Fibroblast of villous mesenchyme (primary cell): ENCODE measurements at places on chromosomes 13 and 19. TPM values are rescaled to one million over a fixed set of nuclear protein-coding genes. Genes with fewer than 3 reads are reported as not detected.

LATS2 gene
- 20.9 and 32.0 TPM in 2 replicates for total RNA-seq

C1QTNF9 gene
- total RNA-seq, result not detected in 2 replicates

JUNB gene
- 88.1 and 107 TPM in 2 replicates for total RNA-seq

KLF1 gene
- not detected in 2 replicates for total RNA-seq

MAST3 gene
- total RNA-seq, result 1.9 and 3.0 TPM in 2 replicates

CEACAM4 gene
- not detected in 2 replicates for total RNA-seq

ZNF737 gene
- total RNA-seq, result 3.0 and 3.5 TPM in 2 replicates

CYP4F8 gene
- total RNA-seq, result under 0.01 TPM in 1 of 2 replicates, not detected in the other

B3GNT3 gene
- total RNA-seq, result not detected in 2 replicates

LYL1 gene
- total RNA-seq, result 2.6 and 3.9 TPM in 2 replicates

ZNF575 gene
- under 0.01 and 0.64 TPM in 2 replicates for total RNA-seq

CEACAM16 gene
- under 0.01 and 0.32 TPM in 2 replicates for total RNA-seq

SSC5D gene
- total RNA-seq, result 21.2 and 23.2 TPM in 2 replicates

ELSPBP1 gene
- total RNA-seq, result not detected in 2 replicates

WDR87 gene
- not detected in 2 replicates for total RNA-seq

LGALS4 gene
- total RNA-seq, result 0.43 TPM in 1 of 2 replicates, not detected in the other

OR4F17 gene
- total RNA-seq, result 0.32 TPM in 1 of 2 replicates, not detected in the other

LRRC4B gene
- total RNA-seq, result under 0.01 TPM in 1 of 2 replicates, not detected in the other

XAB2 gene
- 32.0 and 34.1 TPM in 2 replicates for total RNA-seq

NPHS1 gene
- not detected in 2 replicates for total RNA-seq

CGB3 gene
- total RNA-seq, result not detected in 2 replicates
